Cortex of kidney (tissue), 1 donor: ENCODE measurements at places on chromosomes 12 and 14.

DNA sequence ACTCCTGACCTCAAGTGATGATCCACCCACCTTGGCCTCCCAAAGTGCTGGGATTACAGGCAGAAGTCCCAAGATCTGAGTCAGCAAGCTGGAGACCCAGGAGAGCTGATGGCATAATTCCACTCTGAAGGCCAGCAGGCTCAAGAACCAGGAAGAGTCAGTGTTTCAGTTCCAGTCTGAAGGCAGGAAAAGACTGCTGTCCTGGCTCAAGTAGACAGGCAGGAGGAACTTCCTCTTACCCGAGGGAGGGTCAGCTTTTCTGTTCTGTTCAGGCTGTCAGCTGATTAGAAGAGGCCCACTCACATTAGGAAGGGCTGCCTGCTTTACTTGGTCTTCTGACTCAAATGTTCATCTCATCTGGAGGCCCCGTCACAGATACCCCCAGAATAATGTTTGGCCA is 206.0 kb upstream of the MYL2 start:
- DNase-seq: no peak

DNA sequence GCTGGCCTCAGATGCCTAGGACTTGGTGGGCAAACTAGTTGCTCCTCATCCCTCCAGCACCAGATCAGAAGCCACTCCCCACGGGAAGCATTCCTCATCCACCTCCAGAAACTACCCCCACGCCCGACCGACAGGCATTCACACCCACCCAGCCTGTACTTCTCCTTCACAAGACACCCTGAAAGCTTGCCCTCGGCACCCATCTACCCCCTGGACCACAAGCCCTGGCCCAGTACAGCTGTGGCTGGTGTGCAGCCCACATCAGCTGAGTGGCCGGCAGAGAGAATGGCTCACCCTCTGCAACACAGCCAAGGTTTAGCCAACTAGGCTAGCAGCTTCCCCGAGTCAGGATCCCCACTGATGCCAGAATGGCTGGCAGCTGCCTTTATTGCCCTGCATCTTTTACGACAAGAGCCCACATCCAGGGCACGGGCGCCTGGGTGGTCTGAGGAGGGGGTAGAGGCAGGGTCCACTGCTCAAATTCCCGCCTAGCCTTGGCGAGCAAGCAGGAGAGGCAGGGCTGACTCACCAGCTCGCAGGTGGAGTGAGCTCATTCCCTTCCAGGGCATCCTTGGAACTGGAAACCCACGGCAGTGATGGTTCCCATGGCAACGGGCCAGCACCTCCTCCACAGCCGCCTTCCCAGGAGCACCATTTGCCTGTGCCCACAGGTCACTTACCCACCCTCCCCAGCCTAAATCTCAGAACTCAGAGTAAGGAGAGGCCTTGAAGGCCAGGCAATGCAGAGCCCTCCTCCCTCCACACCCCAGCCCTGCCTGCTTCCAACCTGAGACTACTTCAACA is 17.1 kb downstream of the ACTN1 start:
- DNase-seq: no peak

GRCh38 chr12:53062977-53063707 is 13.3 kb downstream of the TNS2 start:
- no peak for DNase-seq

- no peak for DNase-seq
These were observed 574 bp upstream of the CRADD start for GRCh38 chr12:93676408-93677194.

DNA sequence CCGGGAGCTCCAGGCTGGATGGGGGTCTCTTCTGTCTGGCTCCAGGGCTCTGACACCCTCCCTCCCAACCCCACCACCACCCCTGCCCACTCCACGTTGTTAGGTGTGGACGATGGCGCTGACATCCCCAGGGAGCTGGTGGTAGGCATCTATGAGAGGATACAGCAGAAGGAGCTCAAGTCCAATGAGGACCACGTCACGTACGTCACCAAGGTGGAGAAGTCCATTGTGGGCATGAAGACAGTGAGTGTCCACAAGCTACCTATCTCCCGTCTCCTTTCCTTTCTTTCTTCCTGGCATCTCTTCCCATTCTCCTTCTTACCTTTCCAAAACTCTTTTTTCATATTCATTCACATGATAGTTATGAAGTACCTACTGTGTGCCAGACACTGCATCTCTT is 52.1 kb downstream of the SLC6A12 start:
- no peak for DNase-seq

- no peak for DNase-seq
These were observed 146.1 kb downstream of the KITLG start for GRCh38 chr12:88433997-88434703.

- DNase-seq: no peak
These were observed 108.7 kb upstream of the NCOR2 start for GRCh38 chr12:124675881-124676713.

GRCh38 chr14:76782885-76783566 is 21.8 kb downstream of the VASH1 start:
- no peak for DNase-seq

DNA sequence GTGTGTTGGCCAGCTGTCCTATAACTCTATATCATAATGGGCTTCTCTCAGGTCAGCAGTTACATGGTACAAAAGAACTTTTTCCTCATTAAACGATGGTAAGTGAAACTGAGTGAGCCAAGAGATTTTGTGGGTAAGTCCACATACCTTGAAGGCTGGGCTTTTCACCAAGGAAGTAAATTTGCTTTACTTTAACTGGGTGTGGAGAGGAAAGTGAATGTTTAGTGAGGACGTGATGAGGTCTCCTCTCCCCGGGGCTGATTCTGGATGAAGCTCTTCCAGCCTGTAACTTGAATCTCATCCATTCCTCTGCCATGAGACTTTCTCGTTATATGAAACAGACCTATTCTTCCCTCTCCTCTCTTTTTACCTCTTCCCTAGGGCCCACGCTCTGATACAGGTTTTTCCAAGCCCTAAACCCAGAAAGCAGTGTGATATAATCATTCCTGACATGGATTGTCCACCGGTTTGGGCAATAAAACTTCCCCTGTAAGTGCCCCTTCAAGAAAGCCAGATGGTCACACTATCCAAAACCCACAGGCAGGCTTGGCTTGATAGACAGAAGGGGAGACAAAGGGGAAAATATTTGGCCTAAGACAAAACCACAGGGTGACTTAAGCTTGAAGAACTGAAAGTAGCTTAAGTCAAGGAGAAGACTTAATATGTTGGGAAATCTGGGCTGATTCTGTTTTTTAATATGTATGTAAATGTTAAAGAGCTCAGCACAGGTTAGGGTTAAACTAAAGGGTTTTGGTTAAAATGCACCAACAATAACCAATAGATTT is 50.3 kb downstream of the CIT start:
- no peak for DNase-seq

DNA sequence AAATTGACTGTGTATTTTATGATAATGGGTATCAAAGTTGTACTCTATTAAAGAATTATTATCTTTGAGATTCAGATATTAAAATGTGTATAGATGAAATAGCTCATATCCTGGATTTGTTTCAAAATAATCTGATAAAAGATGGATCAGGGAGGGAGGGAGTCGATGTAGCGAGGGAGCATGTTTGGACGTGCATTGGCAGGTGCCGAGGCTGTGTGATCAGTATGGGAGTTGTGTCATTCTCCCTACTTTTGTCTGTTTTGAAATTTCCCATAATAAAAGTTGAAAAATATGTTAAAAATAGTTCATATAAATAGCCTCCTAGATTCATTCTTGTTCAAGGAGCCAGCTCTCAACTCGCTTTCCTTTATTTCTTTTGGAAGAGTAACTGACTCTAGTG is 171.6 kb upstream of the HIF1A start:
- no peak for DNase-seq

DNA sequence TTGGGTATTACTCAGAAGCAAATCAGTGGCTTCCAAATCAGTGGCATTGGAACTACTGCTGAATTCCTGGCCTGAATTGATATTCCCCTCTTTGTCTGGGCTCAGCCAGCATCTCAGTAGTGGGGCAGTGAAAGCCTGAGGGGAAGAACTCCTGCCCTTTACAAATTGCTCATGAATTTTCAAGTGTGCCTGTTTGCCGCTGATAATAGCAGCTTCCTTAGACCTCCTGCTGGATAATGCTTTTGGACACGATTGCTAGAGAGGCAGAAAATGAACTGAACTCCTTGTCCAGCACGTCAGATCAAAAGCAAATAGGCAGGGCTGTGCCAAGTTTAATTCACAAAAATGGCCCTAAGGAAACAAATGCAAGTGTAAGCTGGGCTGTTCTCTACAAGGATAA is 91.3 kb upstream of the GZMB start:
- DNase-seq: no peak

DNA sequence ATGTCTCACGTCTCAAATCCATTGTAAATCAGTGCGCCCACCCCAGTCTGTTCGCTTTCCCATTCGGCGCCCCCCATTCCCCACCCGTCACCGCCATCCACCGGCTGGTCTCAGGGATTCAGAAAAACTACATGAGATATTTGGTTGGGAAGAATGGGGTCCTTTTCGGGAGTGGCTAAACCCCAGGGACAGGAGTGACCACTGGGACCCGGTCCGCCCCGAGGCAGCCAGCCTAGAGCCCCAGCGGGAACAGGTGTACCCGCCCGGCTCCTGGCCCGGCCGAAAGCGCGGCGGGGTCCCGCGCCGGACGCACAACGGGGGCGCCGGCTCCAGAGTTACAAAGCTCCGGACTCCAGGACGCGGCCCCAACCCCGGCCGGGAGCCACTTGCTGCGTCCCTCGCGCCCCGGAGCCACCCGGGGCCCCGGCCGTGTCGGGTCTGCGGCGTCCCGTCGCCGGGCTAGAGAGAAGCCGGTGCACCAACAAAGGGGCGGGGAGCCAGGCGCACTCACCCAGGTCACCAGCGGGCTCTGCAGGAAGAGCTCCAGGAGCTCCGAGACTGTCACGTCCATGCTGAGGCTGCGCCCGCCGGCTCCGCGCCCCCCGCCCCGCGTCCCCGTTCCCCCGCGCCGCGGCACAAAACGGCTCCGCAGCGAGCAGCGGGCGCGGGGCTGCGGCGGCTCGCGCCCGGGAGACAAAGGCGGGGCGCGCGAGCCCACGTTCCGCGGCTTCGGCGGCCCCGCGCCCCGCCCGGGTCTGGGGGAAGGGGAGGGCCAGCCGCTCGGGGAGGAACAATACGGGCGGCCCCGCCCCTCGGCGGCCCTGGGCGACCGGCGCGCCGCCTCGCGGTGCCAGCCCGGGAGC is at the start of gene CCDC88C:
Gene CCDC88C (minus strand): TSS at position 701 of the 863 bp plus-strand sequence. CDS start 130 bp downstream, at position 571.
- no peak for DNase-seq

- DNase-seq: no peak
These were observed 29.5 kb downstream of the SPPL3 start for GRCh38 chr12:120874547-120875245.

GRCh38 chr12:107317751-107318555 is 224.6 kb upstream of the CRY1 start:
- DNase-seq: peak; percentile 12

DNA sequence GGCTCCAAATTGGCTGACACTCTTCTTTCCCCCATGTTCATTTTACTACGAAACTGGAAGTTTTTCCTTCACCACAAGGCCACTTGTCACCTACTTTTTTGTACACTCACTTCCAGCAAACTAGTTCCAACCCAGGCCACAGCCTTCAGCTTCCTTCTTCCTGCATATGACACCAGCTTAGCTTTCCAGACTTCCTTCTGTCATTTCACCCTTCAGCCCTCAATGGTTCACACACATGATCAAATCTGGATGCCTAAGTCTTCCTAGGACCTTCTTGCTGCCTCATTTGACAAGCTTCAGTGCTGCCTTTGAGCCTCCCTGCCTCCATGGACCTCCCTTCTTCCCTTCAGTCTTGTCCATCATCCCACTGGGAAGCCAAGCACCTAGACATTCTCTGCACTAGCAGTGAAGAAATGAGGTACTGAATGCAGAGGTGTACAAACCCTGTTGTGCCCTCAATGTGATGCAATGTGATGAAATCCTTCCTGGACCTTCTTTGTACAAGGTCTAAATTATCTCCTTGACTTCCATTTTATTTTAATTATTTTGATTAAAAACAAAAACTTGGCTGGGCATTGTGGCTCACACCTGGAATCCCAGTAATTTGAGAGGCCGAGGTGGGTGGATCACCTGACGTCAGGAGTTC is 4.3 kb upstream of the REC8 start:
- DNase-seq: no peak

DNA sequence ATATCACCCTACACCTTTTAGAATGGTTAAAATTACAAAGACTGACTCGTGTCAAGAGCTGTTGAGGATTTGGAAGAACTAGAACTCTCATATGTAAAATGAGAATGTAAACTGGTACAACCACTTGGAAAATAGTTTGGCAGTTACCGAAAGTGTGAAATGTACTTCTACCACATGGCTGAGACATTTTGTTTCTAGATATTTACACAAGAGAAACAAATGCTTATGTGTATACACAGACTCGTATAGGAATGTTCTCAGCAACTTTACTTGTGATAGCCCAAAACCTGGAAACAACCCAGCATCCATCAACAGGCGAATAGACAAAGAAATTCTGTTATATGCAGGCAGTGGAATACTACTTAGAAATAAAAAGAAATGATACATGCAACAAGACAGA is 103.0 kb downstream of the BRMS1L start:
- no peak for DNase-seq

DNA sequence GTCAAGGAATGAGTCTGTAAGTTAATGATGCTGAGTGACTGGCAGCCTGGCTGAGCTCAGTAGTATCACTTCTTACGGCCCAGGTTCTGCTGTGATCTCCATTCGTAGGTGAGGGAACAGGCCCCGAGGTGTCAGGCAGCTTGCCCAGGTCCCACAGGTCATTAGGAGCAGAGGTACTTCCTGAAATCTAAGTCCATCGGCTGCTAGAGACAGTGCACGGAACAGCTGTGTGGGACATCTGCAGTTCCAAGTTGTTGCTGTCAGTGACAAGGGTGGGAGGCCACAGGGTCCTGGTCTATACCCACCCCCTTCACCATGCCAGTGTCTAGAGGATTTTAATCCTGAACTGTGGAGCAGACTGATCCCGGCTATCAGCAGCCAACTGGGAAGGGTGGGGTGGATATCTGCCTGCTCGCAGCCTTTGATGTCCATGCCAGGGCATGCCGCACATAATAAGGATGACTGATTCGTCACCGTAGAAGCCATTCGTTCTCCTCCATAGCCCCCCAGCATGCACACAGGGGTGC is 82.3 kb upstream of the RIN3 start:
- no peak for DNase-seq

GRCh38 chr14:32494609-32495434 is 165.7 kb downstream of the AKAP6 start:
- no peak for DNase-seq

DNA sequence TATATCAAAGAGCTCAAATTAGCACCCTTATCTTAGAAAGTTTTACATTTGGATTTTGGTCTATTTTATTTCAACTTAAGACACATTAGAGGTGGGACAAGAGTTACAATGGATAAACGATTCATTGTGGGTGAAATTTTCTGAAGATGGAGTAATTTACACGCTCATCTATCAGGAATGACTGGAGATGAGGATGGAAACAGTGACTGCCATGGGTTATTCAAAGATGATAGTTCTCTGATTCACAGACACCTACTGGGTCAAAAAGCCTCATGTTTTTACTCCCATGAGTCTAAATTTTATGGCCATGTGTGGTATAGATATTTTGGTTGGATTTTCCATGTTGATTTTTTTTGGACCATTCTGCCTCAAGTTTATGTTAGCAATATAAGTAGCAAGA is 22.1 kb downstream of the SAMD4A start:
- DNase-seq: no peak

- no peak for DNase-seq
These were observed 55.6 kb downstream of the SYNE3 start for GRCh38 chr14:95460647-95461478.

GRCh38 chr12:68894276-68894855 is 38.6 kb downstream of the CPM start:
- DNase-seq: no peak

GRCh38 chr12:88665071-88665470 is 84.8 kb upstream of the KITLG start:
- no peak for DNase-seq
